DMS 273 treated with DMSO at 0.1 percent for 48 hours (cell line): ENCODE measurements at places on chromosomes 12 and 14.

- DNase-seq: no peak
Observed at GRCh38 chr14:86896701-86897100, 1096.3 kb downstream of the GALC start.

GRCh38 chr12:92136026-92136730 is 9.5 kb downstream of the BTG1 start:
- no peak for DNase-seq

GRCh38 chr12:120346681-120347080 is 19.1 kb upstream of the PLA2G1B start:
- no peak for DNase-seq

DNA sequence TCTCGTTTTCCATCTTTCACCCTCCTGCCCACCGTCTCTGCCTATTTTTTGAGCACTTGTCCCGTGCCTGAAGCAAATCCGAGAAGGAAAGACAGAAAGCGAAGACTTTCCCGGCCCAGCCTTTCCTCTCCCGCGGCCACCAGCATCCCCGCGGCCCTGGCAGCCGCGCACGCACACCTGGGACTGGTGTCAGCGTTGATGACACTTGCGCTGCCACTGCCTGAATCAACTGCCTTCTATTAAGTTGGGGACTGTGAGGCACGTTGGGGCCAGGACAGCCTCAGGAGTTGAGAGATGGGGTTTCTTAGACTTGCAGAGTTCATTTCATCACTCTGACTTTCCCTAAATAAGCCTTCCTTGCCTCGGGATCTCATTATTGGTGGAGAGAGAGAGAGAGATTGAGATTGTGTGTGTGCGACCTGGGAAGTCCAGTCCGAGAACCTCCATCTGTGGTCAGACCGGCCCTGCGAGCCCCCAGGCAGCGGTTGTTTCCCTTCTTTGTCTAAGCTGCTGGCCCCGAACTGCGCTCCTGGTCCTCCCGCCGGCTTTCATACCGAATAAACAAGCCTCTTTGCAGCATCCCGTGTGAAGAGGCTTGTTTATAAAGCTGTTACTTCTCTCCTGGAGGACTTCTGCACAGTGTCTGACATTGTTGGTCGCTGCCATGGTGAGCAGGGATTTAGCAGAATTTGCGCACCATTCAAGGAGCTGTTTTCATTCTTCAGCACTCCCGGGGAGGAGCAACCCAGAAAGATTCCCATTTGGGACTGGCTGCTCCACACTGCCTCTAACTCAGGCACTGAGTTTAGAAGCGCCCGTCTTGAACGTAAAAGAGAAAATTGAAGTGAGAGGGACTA is 1.5 kb downstream of the PDZRN4 start:
- DNase-seq: no peak

- no peak for DNase-seq
Observed at GRCh38 chr14:99654235-99654985, 9.5 kb downstream of the HHIPL1 start.
